ENCODE measurements at places on chromosomes 16 and 17. TPM values are rescaled to one million over a fixed set of nuclear protein-coding genes. Genes with fewer than 3 reads are reported as not detected.

STARD3 gene
- total RNA-seq = 17.5 TPM

HAP1 gene
- under 0.01 TPM for total RNA-seq

TIGD7 gene
- total RNA-seq = 22.0 TPM

KRTAP2-3 gene
- not detected for total RNA-seq
